ENCODE measurements at places on chromosomes 3 and 15.

GRCh38 chr3:105316331-105316730, 50.4 kb upstream of the ALCAM start:
- no peak for DNase-seq

GRCh38 chr15:51191766-51192165, 97.1 kb upstream of the TNFAIP8L3 start:
- DNase-seq, result no peak

DNA sequence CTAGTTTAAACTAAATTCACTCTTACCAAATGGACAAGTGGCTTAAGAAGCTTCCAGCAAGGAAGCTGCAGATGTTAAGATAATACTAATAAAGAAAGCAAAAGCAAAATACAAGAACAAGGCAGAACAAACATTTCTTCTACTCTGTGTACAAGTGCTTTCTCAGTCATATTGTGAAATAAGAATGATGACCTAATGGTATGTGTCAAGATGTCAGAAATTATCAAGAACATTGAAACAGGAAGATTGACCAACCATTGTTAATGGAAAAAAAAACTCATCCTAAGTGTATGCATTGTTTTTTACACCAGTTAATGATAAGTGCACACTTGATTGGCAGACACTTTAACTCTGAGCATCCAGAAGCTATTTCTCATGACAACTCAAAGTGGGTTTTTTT, 65.4 kb upstream of the P2RY1 start:
- no peak for DNase-seq

GRCh38 chr15:90286678-90287077, 21.2 kb downstream of the NGRN start:
- DNase-seq, result no peak

DNA sequence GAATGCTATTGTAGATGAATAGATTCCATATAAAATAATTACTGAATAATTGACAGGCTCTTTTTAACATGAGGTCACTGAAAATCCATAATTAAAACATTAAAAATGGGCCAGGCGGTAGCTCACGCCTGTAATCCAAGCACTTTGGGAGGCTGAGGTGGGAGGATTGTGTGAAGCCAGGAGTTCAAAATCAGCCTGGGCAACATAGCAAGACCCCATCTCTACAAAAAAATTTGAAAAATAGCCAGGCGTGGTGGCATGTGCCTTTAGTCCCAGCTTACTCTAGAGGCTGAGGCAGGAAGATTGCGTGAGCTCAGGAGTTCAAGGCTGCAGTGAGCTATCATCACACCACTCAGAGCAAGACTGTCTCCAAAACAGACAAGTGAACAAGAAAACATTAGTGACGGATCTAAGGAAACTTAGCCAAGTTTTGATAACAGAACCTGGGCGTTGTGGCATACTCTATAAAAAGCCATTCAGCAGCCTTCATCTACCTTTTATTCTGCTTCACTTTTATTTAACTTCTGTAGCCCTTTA, 110.5 kb downstream of the KLHL25 start:
- no peak for DNase-seq

DNA sequence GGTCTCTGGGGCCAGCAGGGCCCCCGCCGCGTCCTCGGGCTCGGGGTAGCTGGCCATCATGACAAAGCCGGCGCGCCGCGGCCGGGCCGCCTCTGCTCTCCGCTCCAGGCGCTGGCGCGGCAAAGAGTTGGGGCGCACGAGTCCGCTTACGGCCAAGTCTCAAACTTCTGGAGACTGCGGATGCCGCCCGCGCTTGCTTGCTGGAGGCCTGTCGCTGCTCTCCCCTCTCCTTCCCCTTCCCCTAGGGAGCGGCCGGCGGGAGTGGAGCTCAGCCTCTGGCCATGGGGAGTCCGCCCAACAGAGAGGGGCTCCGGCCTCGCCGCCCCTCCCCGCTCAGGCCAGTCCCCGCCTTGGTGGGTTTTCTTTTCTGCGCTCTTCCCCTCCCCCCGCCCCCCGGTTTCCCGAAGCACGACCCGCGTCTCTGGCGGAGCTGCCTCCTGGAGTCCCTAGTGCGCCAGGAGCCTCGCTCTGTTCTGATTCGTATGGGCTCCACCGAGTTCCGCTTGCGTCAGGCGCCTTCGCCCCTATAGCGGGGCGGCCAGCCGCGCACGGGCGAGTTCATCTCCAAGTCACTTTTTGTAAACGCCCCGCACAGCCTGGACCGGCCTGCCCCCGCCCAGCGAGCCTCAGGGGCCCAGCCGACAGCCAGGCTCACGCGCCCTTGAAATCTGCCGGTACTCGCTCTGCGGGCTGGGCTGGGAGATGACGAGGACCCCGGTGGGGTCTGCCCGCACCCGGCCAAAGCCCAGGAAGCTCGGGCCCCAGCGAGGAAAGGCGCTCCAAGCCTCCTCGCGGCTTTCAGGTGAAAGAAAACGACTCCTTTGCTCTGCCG, at the start of the genes FOXL2 and FOXL2NB:
Gene FOXL2, minus strand, starts transcription at position 475 of the 832 bp plus-strand sequence. Its CDS starts 415 bp downstream, at position 60.
Gene FOXL2NB, plus strand, starts transcription at position 555 of the 832 bp plus-strand sequence. Its CDS starts 148 bp downstream, at position 703.
- DNase-seq, result no peak

DNA sequence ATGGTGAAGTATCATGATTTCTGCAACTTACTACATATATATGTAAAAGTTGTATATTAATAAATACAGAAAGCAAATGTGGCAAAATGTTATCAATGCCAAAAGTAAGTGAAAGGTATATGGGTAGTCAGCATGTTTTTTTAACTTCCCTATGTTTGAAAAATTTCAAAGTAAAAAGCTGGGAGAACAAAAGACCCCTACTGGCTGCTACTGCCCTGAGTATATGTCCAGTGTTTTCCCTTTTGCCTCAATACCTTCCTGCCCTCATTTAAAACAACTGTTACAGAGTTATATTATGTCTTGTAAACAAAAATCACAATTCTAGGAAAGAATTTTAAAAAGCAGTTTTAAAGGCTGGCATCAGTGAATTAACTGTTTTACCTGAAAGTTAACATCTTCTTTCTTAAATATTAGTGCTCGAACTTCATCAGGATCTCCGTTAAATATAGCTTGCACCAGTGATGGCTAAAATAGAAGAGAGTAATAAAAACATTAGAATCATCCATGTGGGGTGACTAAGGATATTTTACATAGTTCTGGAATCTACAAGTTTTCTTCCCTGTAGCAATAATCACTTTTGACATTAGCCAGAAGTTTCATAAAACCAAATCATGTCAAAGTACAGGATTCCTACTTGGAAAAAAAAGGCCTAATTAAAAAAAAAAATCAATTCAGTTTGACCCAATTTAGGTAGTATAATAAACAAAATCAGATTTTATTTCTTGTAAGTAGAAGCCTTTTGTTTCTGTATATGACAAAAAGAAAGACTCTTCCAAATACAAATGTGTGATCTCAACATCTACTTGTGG, 2.7 kb downstream of the ANKRD28 start:
- DNase-seq, result no peak

DNA sequence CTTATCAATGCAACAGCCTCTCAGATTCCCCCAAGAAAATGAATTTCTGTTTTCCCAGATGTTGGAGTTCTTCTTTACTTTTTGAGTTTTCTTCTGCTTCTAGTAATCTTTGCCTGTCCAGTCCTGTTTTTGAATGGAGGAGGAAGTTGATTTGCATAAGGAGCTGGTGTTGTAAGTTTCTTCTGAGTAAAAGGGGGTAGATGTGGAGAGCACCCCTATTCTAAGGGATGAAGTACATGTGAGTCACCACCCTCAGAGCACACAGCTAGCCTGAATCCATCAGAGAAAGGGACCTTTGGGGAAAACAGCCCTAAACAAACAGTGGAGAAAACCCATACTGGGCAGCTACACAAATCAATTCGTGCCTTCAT, 34.5 kb downstream of the ACAA1 start:
- no peak for DNase-seq

DNA sequence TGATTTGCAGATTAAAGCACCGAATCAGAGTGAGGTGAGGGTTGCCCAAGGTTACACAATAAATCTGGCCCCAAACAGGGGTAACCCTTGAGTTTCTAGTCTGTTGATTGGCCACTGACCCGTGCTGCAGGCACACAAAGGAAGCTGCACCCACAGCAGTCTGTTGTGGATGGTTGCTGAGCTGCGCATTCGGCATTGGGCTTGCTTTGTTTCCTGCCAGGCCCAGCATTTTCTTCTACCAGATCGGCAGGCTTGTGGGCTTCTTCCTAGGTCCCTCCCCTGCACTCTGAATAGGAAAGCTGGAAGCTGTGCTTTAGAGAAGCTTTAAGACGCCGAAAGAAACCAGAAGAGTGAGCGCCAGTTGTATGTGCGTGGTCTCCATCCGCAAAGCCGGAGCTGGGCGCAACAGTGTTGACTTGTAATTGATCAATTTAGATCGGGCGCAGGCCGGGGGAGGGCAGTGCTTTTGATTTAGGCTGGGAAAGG, 12.1 kb downstream of the B3GNT5 start:
- no peak for DNase-seq

- no peak for DNase-seq
Observed at GRCh38 chr15:27958911-27959578, 140.1 kb downstream of the OCA2 start.

DNA sequence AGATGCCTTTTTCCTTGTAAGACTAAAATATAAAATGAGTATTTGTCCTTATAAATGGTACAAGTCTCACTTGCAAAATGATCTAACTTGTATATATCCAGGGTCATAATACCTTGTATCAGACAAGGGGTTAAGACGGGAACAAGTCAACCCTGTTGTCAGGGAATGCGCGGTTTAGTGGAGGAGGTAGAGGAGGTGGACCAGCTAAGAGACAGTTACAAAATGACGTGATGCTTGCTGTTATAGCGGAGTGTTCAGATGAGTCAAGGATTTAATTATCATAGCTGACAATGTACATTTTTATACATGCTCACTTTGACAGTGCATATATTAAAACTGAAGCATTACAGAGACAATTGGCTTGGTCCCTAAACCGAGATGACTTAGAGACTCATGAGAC, 26.8 kb upstream of the KLHL25 start:
- no peak for DNase-seq

DNA sequence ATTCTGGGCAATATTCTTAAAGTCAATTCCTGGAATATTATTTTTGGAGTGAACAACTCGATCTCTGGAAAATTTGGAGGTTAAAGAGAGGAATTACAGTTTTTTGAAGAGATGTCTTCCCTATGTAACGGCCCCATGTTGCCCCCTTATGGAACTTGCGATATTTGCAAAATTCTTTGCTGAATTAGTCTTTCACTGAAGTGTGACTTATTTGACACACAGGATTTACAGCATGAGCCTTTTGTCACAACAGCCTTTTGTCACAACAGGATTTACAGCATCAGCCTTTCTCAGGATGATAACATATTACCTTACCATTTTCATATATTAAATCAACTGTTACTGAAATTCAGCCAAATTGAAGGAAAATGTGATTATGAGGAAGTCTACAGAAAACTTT, 37.8 kb upstream of the SPTSSB start:
- no peak for DNase-seq

- peak; percentile 53 for DNase-seq
Observed at GRCh38 chr3:535566-536416, 339.2 kb downstream of the CHL1 start.

GRCh38 chr3:14172496-14172895, 5.9 kb downstream of the XPC start:
- DNase-seq, result no peak

- no peak for DNase-seq
Observed at GRCh38 chr3:31004025-31004678, 109.7 kb upstream of the GADL1 start.

- peak; percentile 8 for DNase-seq
Observed at GRCh38 chr3:98657457-98657856, 64.0 kb upstream of the CPOX start.

GRCh38 chr3:115974940-115975339, 351.6 kb downstream of the GAP43 start:
- DNase-seq, result no peak

DNA sequence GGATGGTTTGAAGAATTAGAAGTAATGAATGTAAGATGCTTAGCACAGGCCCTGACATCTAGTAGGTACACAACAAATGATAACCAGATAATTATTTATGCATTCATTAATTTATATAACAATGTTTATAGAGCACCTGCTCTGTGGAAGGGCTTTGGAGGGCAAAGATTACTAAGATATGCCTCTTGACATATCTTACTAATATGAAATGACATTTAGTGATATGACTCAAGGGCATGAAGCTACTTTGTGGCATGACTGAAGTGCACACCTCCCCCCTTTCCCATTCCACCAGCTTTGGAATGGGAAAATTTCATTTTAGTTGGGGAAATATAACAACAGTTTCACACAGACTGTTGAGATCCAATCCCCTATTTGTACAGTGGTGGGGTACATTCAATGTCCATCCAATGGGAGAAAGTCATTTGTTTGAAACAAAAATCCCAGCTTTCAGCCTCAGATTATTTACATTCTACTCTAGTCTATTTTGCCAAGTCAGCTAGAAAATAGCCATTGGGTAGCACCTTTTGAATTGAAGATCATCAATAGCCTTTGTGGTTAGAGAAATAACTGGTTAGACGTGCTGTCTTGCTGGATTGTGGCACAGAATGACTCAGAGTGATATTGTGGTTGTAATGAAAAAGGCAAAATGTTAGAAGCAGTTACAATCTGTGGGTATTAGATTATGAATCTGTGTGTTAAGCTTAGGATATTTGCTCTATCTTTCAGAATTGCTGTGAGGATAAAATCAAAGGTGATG, 72.9 kb downstream of the MOBP start:
- DNase-seq, result no peak

DNA sequence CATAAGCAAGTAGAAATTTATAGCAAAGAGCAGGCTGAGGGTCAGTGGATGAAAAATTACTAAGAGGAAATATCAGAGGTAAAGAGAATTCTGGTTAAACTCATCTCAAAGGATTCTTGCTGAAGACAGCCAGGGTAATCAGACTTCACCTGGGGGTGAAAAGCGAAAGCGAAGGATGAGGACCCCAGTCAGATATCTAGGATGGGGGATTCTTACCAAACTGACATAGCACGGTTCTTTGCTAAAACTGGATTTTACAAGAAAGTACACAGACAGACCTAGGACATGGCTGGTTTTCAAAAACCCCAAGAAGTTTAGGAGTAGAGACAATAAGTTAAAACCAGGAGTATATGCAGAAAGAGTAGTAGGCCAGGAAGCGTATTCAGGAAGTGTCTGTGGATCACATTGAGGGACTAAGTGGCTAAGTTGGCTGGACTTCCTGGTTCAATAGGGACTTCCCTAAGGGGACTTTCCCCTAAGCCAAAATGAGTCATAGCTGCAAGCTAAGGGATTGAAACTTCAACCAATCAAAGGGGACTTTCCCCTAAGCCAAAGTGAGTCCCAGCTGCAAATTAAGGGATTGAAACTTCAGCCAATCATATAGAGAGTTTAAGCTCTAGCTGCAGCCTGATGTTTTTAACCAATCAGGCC, 2.4 kb upstream of the CFAP91 start:
- DNase-seq, result no peak

- DNase-seq, result no peak
Observed at GRCh38 chr3:108414007-108414406, 96.4 kb downstream of the MYH15 start.

- DNase-seq, result no peak
Observed at GRCh38 chr3:67617518-67617917, 36.9 kb downstream of the SUCLG2 start.

DNA sequence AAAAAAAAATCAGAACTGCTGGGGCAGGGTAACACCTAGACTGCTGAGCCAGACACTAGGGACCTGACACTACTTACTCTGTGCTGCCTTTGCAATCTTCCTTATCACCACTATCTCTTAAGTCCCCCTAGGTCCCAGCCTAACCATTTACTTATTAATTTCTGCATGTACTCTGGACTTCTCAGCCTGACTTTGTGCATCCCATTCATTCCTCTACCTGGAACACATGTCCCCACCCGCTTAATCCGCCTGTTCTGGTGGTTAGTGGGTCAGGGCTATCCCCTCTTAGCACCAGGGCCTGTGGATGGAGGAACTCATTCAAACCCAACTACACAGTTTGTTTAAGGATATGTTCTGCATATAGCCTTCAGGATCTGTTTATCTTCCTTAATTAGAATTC, 5.0 kb upstream of the CACNA1D start:
- no peak for DNase-seq
